HFFc6 (cell line): ENCODE measurements at places on chromosomes 1 and 21. TPM values are rescaled to one million over a fixed set of nuclear protein-coding genes. Genes with fewer than 3 reads are reported as not detected.

DNA sequence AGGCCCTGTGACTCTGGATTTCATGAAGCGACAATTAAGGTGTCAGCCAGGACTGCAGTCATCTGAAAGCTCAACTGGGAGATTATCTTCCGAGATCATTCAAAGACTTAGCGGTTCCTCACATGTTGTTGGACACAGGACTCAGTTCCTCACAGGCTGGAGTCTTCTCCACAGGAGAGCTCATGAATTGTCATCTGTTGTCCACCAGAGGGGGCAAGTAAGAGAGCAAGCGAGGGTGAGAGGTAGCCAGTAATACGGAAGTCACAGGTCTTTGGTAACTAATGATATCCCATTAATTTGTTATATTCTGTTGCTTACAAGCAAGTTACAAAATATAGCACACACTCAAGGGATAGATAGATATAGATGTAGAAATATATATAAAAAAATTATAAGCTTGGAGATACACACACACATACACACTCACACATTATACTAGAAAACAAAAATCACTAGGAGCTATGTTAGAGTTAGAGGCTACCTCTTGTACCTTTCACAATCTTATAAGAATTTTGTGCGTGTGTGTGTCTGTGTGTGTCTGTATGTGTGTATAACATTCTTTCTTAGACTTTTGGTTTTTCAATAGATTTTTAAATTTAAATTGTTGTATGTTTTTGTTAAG lies 1695.3 kb downstream of the BRINP3 start:
- DNase-seq: no peak

- no peak for DNase-seq
These were observed 35.7 kb downstream of the PALMD start for GRCh38 chr1:99681583-99681982.

DNA sequence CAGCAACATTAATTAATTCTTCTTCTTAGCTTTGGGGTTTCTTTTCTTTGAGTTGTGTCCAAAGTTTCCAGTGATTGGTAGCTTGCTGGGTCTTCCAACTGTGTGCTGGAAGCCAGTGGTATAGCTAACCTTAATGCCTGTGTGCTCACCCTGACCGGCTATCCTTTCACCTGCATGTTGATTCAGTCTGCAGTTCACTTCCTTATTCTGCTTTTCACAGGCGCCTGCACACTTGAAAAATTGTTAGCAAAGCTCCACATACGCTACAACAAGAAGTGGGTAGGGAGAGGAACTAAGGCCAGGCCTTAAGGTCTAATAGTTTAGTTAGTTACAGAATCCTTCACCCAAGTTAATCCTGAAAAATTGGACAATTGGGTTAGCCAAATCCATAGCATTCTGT lies 35.7 kb downstream of the NCF2 start:
- DNase-seq: no peak

SPAG17 gene
- not detected in 3 replicates for total RNA-seq

PRDX1 gene
- 860 and 996 TPM in 2 replicates for total RNA-seq

DCDC2B gene
- not detected in 2 replicates for total RNA-seq

GRCh38 chr1:46682064-46682463 lies 10.4 kb downstream of the TEX38 start:
- no peak for DNase-seq

DNA sequence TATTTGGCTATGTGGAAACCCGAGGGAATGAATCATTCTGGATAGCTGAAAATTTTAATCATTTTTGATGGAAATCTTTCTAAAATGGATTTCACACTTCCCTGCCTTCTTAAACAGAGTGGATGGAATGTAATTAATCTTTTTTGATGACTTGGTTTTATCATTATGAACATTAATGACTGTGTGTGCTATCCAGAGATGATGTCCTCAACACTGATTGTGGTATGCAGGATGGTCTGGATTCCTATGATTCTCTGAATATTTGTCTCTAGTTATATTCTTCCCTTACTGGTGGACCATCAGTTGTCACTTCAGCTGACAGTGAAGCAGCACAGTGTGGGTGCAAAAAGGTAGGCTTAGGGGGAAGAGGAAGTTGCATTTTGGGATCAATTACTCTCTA lies 513.5 kb downstream of the LMO4 start:
- DNase-seq: no peak

- peak; percentile 60 for DNase-seq
These were observed 1.9 kb downstream of the C1orf198 start for GRCh38 chr1:230866171-230867070.

GRCh38 chr1:53176452-53177208 lies 20.0 kb upstream of the CPT2 start:
- no peak for DNase-seq
